ENCODE measurements at places on chromosomes 7 and 10. TPM values are rescaled to one million over a fixed set of nuclear protein-coding genes. Genes with fewer than 3 reads are reported as not detected.

DPYSL4 gene
- total RNA-seq: 1.6 TPM

DYNC1I1 gene
- 2.5 TPM for total RNA-seq

NAT16 gene
- total RNA-seq: not detected

ANKRD30A gene
- not detected for total RNA-seq

CHST3 gene
- 14.5 TPM for total RNA-seq

AKR1C2 gene
- 24.8 TPM for total RNA-seq

TMEM236 gene
- 0.12 TPM for total RNA-seq

CAV2 gene
- 74.9 TPM for total RNA-seq

Data from RPMI7951 (cell line).